ENCODE measurements at places on chromosomes 11 and 22.

- DNase-seq: no peak
These were observed 25.5 kb downstream of the GNAZ start for GRCh38 chr22:23095733-23096342.

DNA sequence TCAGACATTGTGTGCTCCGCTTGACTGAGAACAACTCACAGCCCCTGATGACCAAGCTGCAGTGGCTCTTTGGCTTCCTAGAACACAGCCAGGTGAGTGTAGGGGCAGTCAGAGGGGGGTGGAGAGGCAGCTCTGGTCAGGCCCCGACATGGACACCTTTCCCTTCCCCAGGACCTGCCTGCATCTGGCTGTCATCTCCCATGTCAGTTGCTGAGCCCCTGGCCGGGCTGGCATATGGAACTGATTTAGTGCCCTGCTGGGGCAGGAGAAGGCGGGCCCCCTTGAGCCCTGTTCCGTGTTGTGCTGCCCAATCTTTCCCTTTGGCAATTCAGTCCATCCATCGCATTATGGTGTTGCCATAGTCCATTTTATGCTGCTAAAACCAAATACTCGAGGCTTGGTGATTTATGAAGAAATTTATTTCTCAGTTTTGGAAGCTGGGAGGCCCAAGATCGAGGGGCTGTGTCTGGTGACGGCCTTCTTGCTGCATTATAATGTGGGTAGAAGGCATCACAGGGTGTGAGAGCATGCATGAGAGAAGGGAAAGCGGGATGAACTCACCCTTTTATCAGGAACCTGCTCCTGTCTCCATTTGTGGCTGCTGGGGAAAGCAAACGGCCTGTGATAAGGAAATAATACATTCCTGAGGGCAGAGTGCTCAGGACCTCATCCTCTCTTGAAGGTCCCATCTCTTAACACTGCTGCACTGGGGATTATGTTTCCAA is 19.0 kb downstream of the USP35 start:
- DNase-seq: no peak

DNA sequence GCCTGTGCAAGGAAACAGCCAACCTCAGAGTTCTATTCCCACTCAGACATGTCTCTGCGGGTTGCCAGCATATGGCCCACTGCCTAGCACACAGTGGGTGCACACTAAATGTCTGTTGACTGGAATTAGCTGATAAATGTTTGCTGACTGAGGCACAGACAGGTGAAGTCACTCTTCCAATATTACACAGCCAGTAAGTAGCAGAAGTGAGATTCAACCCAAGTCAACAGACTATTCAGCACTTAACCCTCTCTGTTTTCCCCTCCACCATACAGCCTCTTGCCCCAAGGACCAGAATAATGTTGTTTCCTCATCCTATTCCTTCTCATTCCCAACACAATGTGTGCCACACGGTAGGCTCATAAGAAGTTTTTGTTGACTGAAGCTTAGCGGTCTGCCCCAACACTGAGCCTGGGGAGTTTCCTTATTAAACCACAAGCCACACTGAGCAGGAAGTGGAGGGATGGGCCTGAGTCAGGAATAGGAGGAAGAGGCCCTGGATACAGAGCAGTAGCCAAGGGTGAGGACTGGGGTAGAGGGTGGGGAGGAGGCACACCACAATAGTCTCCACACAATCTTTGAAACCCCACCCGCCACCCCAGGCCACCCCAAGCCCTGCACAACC is 15.7 kb upstream of the IL10RA start:
- no peak for DNase-seq

- no peak for DNase-seq
These were observed 501.1 kb downstream of the BRD1 start for GRCh38 chr22:49326558-49326957.

DNA sequence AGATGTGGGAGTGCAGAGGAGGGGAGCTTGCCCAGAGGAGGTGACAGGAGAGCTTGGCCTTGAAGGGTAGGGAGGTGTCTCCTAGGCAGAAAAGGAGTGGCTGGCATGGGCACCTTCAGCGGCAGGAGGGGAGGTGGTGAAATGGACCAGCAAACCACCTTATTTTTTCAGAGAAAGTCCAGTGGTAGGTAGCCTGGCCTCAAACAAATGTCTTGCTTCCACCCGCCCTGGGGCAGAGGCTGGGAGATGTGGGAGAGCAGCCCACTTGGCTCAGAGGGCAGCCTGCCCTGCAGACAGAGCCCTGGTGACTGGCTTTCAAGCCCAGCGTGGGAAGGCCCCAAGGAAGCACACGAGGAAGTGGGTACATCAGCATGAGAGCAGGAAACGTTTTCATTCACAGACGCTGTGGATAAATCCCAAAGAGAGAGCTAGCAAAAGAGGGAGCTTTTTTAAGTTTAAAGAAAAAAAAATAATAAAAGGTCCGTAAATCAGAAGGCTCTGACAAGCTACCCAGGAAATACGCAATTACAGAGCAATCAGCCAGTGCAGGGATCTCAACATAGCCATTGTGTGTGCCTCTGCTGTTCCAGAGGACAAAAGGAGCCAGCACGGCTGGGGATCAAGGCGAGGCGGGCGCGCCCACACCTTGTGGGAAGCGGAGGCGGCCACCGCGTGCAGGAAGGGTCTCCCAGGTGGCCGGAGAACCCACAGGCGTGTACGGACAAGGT is 238.7 kb upstream of the PLET1 start:
- DNase-seq: no peak

GRCh38 chr22:49776891-49777290 is 50.8 kb downstream of the BRD1 start:
- DNase-seq: no peak

DNA sequence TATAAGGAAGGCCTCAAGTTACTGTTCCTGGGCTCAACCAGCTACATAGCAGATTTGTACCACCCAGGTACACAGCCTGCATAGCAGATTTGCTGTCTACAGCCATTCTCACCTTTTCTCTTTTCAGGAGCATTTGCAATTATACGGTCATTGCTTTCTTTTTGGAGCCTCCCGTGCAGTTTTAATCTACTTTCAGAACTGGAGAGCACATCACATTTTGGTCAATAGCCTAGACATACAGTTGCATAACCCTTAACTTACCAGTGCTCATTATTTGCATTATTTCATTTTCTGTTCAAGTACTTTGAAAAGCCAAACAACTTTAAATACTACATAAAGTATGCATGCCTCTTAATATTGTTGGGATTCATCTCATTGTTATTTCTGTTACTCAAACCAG is 150.5 kb upstream of the SORL1-AS1 start:
- no peak for DNase-seq

- no peak for DNase-seq
These were observed 36.2 kb downstream of the DLG2 start for GRCh38 chr11:85590848-85591483.

DNA sequence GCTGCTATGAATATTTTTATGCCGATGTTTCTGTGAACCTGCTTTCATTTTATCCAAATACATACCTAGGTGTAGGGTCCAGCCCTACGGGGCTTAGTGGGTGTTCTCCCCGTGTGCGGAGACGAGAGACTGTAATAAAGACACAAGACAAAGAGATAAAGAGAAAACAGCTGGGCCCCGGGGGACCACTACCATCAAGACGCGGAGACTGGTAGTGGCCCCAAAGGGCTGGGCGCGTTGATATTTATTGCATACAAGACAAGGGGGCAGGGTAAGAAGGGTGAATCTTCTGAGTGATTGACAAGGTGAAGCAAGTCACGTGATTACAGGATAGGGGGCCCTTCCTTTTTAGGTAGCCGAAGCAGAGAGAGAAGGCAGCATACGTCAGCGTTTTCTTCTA is 920.1 kb downstream of the BRD1 start:
- DNase-seq: no peak

DNA sequence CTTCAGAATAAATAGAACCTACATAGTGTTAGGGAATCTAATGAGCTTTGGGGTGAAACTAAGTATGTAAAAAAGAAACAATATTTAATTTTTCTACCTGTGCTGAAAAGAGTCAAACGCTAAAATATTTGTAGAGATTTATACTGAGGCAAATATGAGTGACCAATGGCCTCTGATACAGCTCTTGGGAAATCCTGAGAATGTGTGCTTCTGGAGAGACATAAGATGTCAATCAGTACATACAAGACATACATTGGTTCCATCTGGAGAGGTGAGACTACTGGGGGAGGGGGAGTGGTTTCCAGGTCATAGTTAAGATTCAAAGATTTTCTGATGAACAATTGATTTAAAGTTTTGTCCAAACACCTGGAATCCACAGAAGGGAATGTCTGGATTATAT is 970 bp downstream of the ASRGL1 start:
- DNase-seq: no peak

DNA sequence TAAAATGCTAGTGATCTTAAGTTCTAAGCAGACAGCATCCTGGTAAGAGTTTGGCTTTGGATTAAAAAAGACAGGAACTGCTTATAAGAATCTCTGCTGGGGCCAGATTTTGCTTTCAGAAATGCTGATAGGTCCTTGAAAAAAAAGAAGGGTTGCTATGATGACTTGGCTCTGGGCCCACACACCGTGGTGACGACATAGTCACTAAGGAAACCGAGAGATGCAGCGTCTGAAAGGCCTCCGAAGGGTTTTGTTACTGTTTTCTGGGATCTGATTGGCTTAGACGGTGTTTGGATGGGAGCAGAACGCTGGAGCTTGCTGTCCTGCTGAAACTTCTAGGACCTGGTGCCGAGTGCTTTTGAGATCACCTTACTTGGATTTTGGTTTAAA is 8.4 kb downstream of the FAM118A start:
- peak; percentile 96 for DNase-seq

GRCh38 chr11:74593463-74593862 is 1.1 kb downstream of the POLD3 start:
- no peak for DNase-seq

DNA sequence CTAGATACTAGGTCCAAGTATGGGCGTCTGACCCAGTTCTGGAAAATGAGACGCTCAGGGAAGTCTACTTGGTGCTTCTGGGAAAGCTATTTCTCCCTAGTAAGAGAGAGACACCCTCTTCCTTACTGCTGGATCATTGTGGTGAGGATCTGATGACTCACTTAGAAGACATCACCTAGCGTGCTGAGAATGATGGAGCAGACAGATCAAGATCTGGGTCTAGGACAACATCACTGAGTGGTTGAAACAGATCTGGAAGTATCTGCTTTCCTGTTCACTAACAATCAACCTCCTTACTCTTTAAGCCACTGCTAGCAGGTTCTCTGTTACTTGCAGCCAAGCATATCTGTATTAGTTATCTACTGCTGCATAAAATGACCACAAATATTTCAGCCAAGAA is 38.3 kb upstream of the HMGXB4 start:
- DNase-seq: no peak

DNA sequence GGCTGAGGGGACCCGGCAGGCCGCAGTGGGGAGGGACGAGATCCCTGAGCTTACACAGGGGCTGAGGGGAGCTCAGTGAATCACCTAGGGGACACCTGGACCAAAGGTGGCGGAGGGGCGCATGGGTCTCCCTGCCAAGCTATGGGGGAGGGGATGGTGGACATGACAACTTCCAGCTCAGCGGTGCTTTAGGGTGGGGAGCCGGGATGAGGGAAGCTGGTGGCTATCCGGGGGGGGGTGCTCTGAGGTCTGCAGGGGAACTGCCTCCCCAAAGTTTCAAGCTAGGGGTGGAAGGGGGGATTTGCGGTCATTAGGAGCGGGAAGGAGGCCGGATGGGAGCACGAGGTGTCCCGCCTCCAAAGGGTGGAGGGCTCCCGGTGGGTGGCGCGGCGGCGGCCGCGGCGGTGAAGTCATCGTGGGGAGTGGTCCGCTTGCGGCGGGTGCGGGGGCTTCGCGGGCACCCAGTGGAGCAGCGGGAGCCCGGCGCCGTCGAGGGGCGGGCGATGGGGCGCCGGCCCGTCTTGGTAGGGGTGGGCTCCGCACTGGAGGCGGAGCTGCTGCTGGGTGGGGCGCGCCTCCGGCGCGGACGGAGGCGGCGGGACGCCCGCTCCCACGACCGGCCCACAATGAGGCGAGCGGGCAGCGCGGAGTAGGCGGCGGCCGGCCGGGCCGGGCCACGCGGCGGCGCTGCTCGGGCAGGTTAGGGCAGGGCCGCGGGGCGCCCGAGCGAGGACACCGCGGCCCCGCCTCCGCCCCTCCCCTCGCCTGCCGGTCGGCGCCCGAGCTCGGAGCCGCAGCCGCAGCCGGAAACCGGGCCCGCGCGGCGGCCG is at the start of gene MICALL1:
Gene MICALL1 (plus strand): TSS at position 764 of the 830 bp plus-strand sequence. CDS start 126 bp downstream, outside the sequence.
- DNase-seq: peak; percentile 41

GRCh38 chr11:40227730-40228129 is 1231.7 kb downstream of the LRRC4C start:
- no peak for DNase-seq

DNA sequence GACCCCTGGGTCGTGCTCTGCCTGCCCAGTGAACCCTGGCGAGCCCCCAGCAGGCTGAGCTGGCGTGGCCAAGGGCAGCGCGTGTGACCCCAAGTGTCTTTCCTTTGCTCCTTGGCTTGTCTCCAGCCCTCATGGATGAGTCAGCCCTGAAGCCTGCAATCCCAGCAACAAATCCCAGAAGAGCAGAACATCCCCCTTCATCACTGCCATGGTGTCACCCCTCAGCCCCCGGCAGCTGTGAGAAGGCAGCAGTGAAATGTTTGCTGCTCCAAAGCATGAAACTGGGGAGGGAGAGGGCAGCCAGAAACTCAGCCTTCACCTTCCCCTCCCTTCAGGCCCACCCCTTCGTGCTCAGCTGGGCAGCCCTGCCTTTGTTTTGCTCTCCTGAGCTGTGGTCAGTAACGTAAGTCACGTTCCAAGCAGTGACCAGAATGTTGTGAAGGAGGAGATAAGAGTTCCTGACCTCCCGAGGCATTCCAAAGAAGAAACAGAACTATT is 29.8 kb downstream of the ADAMTS15 start:
- DNase-seq: no peak

DNA sequence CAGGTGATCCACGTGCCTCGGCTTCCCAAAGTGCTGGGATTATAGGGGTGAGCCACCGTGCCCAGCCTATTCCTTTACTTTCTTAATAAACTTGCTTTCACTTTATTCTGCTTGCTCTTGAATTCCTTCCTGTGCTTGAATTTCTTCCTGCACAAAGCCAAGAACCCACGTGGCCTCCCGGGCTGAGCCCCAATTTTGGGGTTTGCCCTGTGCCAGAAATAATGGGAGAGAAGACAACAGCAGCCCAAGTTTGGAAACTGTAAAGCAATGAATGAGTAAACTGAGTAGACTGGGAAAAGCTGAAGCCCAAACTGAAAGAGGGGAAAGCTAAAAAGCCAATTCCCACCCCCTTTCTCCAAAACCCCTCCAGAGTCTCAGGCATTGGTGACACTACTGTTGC is 136.4 kb downstream of the NECTIN1 start:
- no peak for DNase-seq

- DNase-seq: peak; percentile 84
These were observed 108.5 kb downstream of the CD44 start for GRCh38 chr11:35247428-35247827.

DNA sequence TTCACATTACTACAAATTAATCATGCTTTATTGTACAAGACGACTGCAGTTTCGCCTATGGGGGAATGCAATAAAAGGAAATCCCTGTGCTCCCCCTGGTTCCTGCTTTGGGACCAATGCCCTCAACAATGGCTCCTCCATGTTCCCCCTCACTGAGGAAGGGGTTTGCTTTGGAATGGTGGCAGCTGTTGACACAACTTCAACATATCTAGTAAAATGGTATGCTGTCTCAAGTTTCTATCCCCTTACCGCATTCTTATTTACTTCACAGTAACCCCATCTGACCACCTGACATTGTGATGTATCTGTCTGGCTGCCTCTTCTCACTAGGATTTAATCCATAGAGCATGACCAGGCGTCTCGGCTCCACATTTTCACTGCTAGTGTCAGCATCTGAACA is 48.8 kb downstream of the PIWIL3 start:
- no peak for DNase-seq
